ENCODE measurements at places on chromosomes 1 and 21.

GRCh38 chr1:221240690-221241089 lies 361.4 kb downstream of the HLX start:
- DNase-seq: no peak

DNA sequence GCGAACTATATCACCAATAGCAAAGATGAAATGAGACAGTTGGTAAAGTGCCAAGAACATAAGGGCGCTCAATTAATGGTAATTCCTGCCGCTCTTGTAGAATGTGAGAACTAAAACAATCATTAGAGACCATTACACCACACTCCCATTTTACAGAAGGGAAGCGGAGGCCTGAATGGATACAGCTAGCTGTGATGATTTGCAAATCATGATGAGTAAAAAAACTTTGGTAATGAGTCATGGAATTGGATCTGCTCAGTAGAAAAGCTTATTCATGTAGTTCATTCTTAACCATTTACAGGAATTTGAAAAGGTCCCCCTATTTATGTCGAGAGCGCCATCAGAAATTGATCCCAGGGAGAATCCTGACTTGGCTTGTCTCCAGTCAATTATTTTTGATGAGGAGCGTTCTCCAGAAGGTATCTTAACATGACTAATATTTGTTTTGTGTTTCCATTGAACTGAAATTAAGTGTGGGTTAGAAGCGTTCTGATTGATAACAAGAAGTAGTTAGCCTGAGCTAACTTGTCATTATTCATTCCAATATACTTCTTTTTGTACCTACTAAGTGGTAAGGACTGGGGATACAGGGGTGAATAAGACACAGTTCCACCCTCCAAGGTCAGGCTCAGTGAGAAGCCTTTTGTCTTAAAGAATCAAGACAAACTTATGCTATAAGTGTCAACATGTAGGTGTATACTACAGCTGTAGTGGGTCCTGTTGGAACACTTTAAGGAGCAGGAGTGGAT lies 812 bp downstream of the TTC4 start:
- no peak for DNase-seq

DNA sequence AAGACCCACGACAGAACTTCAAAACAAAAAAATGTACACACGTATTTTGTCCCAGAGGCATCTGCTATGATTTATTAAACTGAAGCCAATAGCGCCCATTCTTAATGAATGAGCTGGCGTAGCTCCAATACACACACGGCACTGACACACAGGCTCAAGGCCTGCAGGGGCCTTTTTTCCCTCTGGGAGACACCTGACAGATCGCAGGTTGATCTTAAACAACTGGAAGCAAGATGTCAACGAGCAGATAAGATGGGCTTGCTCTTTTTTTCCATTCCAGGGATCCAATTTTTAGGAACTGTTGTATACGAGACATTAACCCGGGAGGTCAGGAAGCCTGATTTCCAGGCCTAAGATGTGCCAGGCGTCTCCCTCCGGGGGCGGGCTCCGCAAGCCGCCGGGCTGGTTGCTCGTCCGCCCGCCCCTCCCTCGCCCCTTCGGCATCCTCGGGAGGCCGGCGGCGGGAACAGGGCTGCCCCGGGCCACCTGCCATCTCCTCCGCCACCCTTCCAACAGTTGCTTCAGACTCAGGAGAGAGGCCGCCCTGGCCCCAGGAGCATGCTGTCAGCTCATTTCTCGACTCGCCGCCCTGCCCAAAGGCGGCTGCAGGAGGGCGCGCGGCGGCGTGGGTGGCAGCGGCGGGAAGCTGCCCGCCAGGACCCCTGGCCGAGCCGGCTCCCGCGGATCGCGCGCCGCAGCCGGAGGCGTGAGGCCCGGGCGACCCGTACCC lies 735 bp downstream of the TTC13 start:
- no peak for DNase-seq

GRCh38 chr1:114892194-114892918 lies 37.7 kb downstream of the SYCP1 start:
- no peak for DNase-seq

- no peak for DNase-seq
Observed at GRCh38 chr1:201655910-201656309, 117.0 kb downstream of the NAV1 start.

GRCh38 chr1:150138044-150138443 lies 11.7 kb upstream of the PLEKHO1 start:
- no peak for DNase-seq

GRCh38 chr1:219041141-219041540 lies 132.5 kb upstream of the LYPLAL1 start:
- no peak for DNase-seq

- DNase-seq: no peak
Observed at GRCh38 chr21:42088658-42089057, 17.5 kb downstream of the UMODL1 start.

GRCh38 chr1:173529106-173529505 lies 52.0 kb downstream of the PRDX6 start:
- no peak for DNase-seq

DNA sequence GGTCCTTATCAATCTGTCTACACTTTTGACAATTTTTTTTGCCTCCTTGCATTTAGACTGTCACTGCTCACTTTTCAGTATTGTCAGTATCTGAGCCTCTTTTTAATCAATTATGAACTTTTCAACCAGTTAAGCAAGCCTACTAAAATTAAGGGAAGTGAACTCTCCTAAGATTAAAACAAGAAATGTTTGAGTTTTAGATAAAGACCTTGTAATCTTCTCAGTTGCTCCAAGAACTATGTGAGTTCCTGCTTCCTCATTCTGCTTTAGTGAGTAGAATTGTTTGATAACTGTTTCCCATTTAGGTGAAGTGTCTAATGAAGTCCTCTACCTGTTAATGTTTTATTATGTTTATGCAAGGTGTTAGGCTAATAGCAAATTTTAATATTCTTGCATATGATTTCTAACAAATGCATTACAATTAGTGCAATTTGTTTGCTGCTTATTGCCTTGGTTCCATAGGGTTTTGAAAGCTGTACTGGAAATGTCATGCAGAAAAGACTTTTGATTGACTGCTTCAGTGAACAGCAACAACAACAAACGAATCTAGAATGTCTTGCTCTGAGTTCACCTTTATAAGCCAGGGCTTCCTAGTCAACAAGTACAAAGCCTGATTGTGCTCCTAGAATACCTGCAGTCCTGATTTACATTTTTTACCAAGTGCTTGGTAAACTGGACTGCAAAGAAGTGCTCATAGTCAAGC lies 40.9 kb downstream of the PLA2G4A start:
- no peak for DNase-seq

- no peak for DNase-seq
Observed at GRCh38 chr1:85195703-85196102, 5.1 kb downstream of the SYDE2 start.

GRCh38 chr1:17542645-17543044 lies 3.1 kb downstream of the ARHGEF10L start:
- no peak for DNase-seq

DNA sequence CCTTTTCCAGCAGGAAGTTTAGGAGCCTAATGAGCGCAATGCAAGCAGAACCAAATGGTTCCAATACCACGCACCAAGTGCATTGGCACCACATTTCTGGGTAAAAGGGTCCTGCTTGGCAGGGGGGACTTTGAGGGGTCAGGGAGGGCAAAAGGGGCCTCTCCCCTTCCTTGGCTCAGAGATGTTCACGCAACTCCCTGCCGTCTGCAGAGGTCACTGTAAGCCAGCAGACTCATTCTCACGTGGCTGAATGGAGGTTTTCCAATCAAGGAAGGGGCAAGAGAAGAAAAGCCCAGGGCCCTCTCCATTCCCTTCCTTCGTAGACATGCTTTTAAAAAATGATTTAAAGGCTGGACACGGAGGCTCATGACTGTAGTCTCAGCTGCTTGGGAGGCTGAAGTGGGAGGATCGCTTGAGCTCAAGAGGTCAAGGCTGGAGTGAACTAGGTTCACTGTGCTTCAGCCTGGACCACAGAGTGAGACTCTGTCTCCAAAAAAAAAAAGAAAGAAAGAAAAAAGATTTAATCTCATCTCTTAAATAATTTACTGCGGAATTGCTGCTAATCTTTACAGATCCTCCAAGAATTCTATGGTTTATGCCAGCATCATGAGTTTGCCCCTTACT lies 80.3 kb downstream of the RUNX3 start:
- DNase-seq: no peak
